IPS DF 6.9 (cell line): ENCODE measurements at places on chromosomes 3 and 15.

GRCh38 chr3:51354731-51355615 lies 30.1 kb upstream of the MANF start:
- H3K36me3 ChIP-seq, result peaks cover 3% of the 10 kb centered on the region; the same call in 1 of the 2 replicates
- no peak overlapping the region for H3K4me3 ChIP-seq
- H3K27me3 ChIP-seq, result no peaks in the 10 kb centered on the region
- DNase-seq, result no peak

DNA sequence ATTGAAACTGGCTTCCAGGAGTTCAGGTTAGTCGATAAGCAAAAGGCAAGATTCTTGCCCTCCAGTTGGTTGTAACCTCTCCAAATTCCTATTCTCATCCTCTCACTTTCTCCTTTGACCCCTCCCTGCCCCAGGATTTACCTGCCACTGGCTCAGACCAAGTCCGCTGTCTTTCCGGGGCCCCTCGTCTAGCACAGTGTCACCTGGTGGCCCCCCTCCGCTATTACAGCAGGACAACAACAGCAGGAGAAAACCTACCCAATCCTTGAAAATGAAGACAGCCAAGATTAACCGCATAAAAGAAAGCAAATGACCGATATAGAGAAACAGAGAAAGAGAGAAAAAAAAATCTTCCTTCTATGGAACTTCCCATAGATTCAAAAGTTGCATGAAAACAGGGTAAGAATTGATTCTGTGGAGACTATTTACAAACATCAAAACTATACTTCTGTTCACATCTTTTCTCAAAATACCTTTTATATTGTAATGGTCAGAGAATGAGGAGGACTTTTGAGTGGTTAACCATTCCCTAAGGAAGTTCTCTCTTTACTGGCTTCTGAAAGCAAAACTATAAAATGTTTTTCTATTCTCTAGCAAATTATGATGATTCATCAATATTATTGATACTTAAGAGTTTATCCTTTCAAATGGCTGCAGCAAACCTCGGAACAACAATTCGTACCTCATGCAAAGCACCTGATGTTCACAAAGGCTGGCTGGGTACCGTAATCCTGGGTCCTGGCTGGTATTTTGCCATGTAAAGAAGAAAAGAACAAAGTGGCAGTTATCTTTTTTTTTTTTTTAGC lies 10.0 kb upstream of the ST8SIA2 start:
- H3K27ac ChIP-seq, result no peak overlapping the region
- no peaks in the 10 kb centered on the region for H3K4me1 ChIP-seq
- no peak overlapping the region for H3K4me3 ChIP-seq
- DNase-seq, result no peak
- no peaks in the 10 kb centered on the region for H3K27me3 ChIP-seq

DNA sequence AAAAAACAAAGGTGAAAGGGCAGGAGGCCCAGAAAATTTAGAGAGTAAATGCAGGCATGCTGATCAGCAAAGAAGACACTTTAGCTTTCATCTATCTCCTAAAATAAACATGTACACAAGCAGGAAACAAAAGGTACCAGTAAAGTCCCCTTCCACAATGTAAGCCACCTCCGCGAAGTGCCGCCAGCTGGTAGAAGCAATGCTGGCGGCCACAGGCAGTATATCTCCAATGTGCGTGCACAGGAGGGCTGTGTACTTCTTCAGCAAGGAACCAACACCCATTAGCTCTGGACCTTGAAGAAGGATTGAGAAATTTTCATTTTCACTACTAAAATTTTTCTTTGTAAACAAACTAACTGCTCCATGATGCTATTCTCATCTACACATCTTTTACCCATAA lies 75.4 kb downstream of the HERC2 start:
- no peak for DNase-seq
- H3K36me3 ChIP-seq, result peaks cover 15% of the 10 kb centered on the region; the same call in 1 of the 2 replicates
- no peak overlapping the region for H3K27ac ChIP-seq

DNA sequence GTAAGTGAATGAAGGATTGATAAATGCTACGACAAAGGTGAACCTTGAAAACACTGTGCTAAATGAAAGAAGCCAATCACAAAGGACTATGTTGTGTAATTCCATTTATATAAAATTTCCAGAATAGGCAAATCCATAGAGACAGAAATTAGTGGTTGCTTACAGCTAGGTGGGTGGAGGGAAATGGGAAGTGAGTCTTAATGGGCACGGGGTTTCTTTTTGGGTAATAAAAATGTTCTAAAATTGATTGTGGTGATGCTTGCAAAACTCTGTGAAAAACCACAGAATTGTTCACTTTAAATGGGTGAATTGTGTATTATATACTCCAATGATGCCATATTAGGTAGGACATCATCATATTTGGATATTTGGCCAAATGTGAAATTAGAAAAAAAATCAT lies 20.9 kb upstream of the TEX9 start:
- no peak overlapping the region for H3K4me3 ChIP-seq
- no peaks in the 10 kb centered on the region for H3K27me3 ChIP-seq
- no peaks in the 10 kb centered on the region for H3K36me3 ChIP-seq
- DNase-seq, result no peak

DNA sequence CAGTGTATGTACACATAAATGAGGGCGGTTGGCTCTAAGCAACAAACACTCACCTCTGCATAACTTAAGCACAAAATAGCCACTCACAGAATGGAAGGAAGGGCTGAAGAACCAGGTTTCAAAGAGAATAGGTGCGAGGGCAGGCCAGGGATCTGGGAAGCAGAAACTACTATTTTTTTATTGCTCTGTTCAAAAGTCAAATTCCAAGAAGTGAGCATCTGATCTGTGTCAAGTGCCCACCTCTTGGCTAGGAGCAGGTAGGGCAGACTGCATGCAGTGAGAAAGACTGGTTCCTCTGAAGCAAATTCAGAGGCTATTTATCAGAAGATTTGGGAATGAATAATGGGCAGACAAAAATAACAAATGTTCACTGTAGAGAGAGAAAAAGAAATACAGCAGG lies 336.4 kb upstream of the CTNNB1 start:
- H3K27me3 ChIP-seq, result no peaks in the 10 kb centered on the region
- no peak overlapping the region for H3K27ac ChIP-seq
- no peak for DNase-seq
- H3K36me3 ChIP-seq, result no peaks in the 10 kb centered on the region
- no peaks in the 10 kb centered on the region for H3K4me1 ChIP-seq
- no peak overlapping the region for H3K4me3 ChIP-seq
